ENCODE measurements at places on chromosomes 2 and 18. TPM values are rescaled to one million over a fixed set of nuclear protein-coding genes. Genes with fewer than 3 reads are reported as not detected.

GRCh38 chr2:188328419-188328818 lies 36.7 kb downstream of the GULP1 start:
- no peak overlapping the region for H3K27ac ChIP-seq
- peaks cover 22% of the 10 kb centered on the region for H3K4me1 ChIP-seq

DNA sequence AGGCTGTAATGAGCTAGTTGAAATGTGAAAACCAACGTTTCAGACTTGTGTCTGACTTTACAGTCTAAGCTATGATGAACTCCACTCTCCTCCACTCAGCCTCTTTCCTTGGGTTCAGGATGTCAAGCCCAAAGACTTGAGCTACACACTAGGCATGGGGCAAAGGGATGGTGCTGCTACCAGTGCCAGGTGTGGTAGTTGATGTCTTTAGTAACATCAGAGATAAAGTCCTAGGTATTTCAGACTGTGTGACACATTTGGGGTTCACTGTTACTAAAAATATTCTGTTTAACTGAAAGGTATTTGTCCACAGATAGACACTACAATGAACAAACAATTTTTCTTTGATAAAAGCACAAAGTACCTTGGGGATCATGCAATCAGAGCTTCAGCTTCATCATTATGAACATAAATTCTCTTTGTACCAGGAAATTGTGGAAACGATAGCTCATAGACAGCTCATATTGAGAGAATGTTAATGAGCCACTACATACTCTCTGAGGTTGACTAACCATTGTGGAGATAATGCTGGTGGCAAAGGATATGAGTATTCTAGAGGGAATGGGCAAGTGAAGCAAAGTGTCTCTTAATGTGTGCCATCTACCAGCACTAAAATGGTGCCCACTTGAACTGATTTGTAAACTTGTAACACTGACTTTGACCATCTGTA lies 253.7 kb upstream of the THUMPD2 start:
- H3K27ac ChIP-seq, result no peak overlapping the region
- no peaks in the 10 kb centered on the region for H3K4me1 ChIP-seq
- no peaks in the 10 kb centered on the region for H3K36me3 ChIP-seq
- DNase-seq, result no peak

- DNase-seq, result no peak
- no peaks in the 10 kb centered on the region for H3K4me1 ChIP-seq
- H3K27ac ChIP-seq, result no peak overlapping the region
- no peaks in the 10 kb centered on the region for H3K36me3 ChIP-seq
Observed at GRCh38 chr2:181146171-181146570, 165.8 kb downstream of the UBE2E3 start.

- peak; percentile 77 for DNase-seq
- peaks cover 29% of the 10 kb centered on the region for H3K4me1 ChIP-seq
- no peaks in the 10 kb centered on the region for H3K27me3 ChIP-seq
- H3K4me3 ChIP-seq, result no peak overlapping the region
Observed at GRCh38 chr18:10121786-10122515, 208.1 kb downstream of the VAPA start.

EFR3B gene
- 9.0 TPM for polyA plus RNA-seq

RAMP1 gene
- 5.7 TPM for polyA plus RNA-seq

ERFE gene
- 2.0 TPM for polyA plus RNA-seq

VWA3B gene
- polyA plus RNA-seq, result 0.69 TPM

LGALSL gene
- polyA plus RNA-seq, result 12.4 TPM

All from cardiac muscle cell (in vitro differentiated cells and primary cell).